Neuronal stem cell (in vitro differentiated cells): ENCODE measurements at places on chromosomes 11 and 22.
A peak's percentile ranks its signal among the peaks of the same experiment; 100 is the strongest.

DNA sequence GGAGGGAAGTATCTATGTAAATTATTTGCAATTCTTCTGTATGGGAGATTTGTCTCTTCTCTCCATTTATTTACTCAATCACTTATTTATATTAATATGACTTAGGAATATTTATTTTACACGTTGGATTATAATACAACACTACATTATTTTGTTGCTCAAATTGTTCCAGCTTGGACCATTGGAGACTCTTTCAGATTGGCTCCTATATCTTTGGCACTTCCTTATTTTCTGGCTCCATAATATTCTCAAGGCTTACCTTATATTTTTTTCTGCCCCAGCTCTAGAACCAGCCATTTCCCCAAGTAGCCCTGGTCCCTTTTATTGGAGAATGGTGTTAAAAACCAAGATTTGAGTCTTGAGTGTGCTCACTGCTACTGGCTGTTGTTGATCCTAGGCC, 101.9 kb downstream of the LRRC32 start:
- H3K36me3 ChIP-seq = no peaks in the 10 kb centered on the region
- H3K4me3 ChIP-seq = no peak overlapping the region
- H3K4me1 ChIP-seq = no peaks in the 10 kb centered on the region
- no peak for DNase-seq
- H3K27me3 ChIP-seq = no peaks in the 10 kb centered on the region
- no peak overlapping the region for H3K27ac ChIP-seq

- no peak for DNase-seq
- H3K36me3 ChIP-seq = peaks cover 20% of the 10 kb centered on the region
- peaks cover 17% of the 10 kb centered on the region for H3K4me1 ChIP-seq
- no peak overlapping the region for H3K27ac ChIP-seq
- peak overlapping the region; percentile 90 for H3K4me3 ChIP-seq
These were observed 546 bp downstream of the DRAP1 start for GRCh38 chr11:65919573-65920371.

DNA sequence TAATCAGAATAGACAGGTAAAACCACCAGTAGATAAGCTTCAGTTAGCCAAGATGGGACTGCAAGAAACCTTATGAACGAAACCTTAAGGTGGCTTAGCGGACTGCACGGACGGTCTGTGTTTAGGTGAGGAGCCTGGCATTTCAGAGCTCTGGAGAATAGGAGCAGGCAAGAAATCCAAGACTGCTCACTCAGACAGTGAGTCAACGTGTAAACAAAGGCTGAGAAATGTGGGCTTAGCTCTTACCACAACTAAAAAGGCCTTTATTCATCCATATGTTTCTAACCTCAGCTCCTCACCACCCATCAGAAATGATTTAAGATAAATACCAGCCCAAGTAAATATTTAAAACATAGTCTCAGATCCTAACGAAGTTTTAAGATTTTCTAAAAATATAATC, 657.7 kb downstream of the OPCML start:
- H3K4me3 ChIP-seq = no peak overlapping the region
- H3K27ac ChIP-seq = no peak overlapping the region
- no peak for DNase-seq
- H3K36me3 ChIP-seq = no peaks in the 10 kb centered on the region
- peaks cover 4% of the 10 kb centered on the region for H3K4me1 ChIP-seq

DNA sequence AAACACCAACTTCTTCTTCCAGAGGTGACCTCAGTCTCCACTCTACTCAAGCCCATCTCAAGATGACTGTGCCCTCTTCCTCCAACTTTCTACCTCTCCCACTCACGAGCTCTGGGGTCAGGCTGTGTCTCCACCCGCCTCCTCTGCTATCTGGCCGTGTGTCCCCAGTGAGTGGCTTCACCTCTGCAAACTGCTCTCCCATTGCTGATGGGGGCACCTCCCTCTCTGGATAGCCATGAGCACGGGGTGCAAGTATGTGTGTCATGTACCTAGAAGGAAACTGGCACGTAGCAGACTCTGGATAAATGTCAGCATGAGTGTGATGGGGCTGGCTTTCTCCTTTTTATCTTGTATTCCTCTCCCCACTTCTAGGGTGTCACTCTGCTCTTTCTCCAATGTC, 18.3 kb upstream of the RAC2 start:
- peaks cover 2% of the 10 kb centered on the region for H3K27me3 ChIP-seq
- no peaks in the 10 kb centered on the region for H3K36me3 ChIP-seq
- no peak overlapping the region for H3K27ac ChIP-seq
- H3K4me3 ChIP-seq = no peak overlapping the region
- DNase-seq = no peak

DNA sequence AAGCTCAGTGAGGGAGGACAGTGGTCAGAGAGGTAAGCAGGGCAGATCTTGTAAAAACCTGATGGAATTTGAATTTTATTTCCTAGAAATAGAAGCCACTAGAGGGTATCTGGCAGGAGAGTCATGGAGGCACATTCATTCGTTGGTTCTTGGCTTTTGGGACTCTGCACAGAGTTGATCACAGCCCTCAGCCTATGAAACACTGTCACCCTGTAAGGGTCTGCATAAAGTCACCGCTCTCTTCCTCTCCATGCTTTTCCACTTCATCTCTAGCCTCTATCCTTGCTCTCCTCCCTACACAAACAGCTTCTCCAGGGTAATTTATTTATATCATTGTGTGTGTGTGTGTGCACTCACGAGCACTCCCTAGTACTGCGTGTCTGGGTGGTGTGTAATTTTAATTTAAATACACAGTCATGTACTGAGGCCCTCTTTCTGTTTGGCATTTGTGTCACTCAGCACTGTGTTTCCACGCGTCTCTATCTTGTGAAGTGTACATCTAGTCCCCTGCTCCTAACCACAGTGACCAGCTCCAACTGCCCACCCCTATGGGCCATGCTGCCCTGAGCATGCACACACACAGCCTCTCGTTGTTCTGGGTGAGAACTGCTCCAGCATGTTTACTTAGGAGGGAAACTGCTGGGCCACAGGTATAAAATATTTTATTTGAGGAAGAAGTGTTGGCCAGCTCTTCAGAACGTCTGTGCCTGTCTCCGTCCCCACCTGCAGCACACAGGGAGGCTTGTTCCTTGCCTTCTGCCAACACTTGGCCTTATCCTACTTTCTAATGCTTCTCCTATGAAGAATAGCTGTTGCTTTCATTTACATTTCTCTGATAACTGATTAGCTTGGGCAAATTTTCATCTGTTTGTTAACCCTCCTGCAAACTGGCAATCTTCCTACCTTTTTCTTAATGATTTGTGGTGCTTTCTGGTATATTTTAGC, 4.5 kb downstream of the KCNQ1OT1 start:
- H3K36me3 ChIP-seq = no peaks in the 10 kb centered on the region
- no peaks in the 10 kb centered on the region for H3K27me3 ChIP-seq
- H3K27ac ChIP-seq = no peak overlapping the region

- H3K36me3 ChIP-seq = no peaks in the 10 kb centered on the region
- no peaks in the 10 kb centered on the region for H3K27me3 ChIP-seq
- H3K4me3 ChIP-seq = no peak overlapping the region
- H3K27ac ChIP-seq = no peak overlapping the region
- no peaks in the 10 kb centered on the region for H3K4me1 ChIP-seq
These were observed 27.9 kb downstream of the CPT1A start for GRCh38 chr11:68813773-68814172.

DNA sequence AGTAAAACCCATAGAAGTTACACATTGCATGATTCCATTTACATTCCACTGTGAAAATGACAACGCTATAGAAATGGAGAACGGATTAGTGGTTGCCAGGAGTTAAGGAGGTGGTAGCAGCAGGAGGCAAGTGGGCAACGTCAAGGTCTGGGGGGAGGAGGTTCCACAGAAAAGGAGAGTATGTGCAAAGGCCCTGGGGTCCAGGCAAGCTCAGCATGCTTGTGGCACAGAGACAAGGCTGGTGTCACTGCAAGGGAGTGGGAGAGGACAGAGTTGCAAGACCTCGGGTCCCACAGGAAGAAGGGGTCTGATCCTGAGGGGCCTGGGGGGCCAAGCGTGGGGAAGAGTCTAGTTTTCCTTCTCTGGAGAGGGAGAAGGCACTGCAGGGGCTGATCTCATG, 240.8 kb downstream of the MN1 start:
- no peak for DNase-seq
- H3K4me1 ChIP-seq = peaks cover 40% of the 10 kb centered on the region
- H3K27ac ChIP-seq = no peak overlapping the region

GRCh38 chr11:130330101-130330684, 15.5 kb upstream of the ZBTB44 start:
- H3K36me3 ChIP-seq = no peaks in the 10 kb centered on the region
- H3K4me1 ChIP-seq = no peaks in the 10 kb centered on the region
- H3K27me3 ChIP-seq = no peaks in the 10 kb centered on the region
- no peak overlapping the region for H3K4me3 ChIP-seq
- H3K27ac ChIP-seq = no peak overlapping the region

DNA sequence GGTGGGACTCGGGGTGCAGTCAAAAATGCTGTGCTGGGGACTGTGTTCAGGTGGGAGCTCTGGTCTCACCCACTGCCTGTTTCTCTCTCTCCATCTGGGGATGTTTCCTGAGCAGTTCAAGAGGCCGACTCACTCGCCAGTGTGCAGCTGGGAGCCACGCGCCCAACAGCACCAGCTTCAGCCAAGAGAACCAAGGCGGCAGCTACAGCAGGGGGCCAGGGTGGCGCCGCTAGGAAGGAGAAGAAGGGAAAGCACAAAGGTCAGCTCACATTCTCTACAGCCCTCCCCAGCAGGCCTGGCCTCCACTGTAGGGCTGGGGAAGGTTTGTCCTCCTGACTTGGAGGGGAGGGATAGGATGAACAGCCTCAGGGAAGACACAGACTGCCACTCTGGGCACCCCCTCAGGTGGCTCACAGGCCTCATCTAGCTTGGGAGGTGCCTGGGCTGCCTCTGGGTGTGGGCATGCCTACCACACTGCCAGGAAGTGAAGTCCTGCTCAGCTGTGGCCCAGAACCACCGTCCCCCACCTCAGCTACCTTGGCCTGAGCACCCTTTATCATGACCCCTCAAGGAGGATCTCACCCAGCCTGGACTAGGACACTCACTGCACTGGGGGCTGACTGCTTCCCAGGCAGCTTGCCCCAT, 13.0 kb downstream of the TUB start:
- H3K27me3 ChIP-seq = no peaks in the 10 kb centered on the region
- H3K36me3 ChIP-seq = peaks cover 36% of the 10 kb centered on the region
- H3K27ac ChIP-seq = no peak overlapping the region
- peaks cover 1% of the 10 kb centered on the region for H3K4me1 ChIP-seq
- DNase-seq = no peak
- H3K4me3 ChIP-seq = no peak overlapping the region

DNA sequence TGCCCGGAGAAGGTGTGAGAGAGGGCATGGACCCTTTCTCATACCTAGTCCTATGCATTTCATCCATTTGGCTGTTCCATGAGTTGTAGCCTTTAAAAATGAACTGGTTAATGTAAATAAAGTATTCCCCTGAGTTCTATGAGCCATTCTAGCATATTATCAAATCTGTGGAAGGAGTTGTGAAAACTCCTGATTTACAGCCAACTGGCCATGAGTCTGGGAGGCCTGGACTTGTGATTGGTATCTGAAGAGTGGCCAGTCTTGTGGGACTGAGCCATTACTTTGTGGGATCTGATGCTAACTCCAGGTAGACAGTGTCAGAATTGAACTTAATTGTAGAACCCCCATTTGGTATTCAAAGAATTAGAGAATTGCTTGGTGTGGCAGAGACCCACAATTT, 48.4 kb downstream of the FAM118A start:
- no peak overlapping the region for H3K4me3 ChIP-seq
- no peak overlapping the region for H3K27ac ChIP-seq
- no peaks in the 10 kb centered on the region for H3K36me3 ChIP-seq
- H3K27me3 ChIP-seq = no peaks in the 10 kb centered on the region

DNA sequence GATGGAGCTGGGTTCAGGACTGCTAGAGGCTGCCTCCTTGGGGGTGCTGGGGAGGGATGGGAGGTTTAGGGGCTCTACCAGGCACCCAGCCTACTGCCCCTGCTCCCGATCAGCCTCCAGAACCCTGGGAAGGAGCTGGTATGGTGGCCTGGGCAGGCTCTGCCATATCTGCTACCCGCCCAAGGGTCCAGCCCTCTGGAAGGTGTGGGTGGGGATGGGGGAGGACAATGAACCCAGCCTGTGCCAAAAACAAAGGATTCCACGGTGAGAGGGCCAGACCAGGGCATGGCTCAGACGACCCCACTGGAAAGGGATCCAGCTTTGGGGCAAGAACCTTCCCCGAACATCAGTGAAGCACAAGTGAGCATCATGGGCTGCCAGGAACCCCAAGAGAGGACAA, 3.0 kb downstream of the CASTOR1 start:
- H3K4me1 ChIP-seq = peaks cover 18% of the 10 kb centered on the region
- H3K4me3 ChIP-seq = no peak overlapping the region
- DNase-seq = no peak
- no peaks in the 10 kb centered on the region for H3K36me3 ChIP-seq
- no peak overlapping the region for H3K27ac ChIP-seq
- H3K27me3 ChIP-seq = no peaks in the 10 kb centered on the region

- H3K27me3 ChIP-seq = no peaks in the 10 kb centered on the region
- H3K4me3 ChIP-seq = no peak overlapping the region
- no peak for DNase-seq
- H3K4me1 ChIP-seq = no peaks in the 10 kb centered on the region
- H3K36me3 ChIP-seq = no peaks in the 10 kb centered on the region
These were observed 9.0 kb upstream of the USP28 start for GRCh38 chr11:113884361-113884836.

- no peak overlapping the region for H3K27ac ChIP-seq
- no peak overlapping the region for H3K4me3 ChIP-seq
- DNase-seq = no peak
- no peaks in the 10 kb centered on the region for H3K36me3 ChIP-seq
These were observed 161.8 kb upstream of the GRK3 start for GRCh38 chr22:25402501-25403283.

- H3K4me1 ChIP-seq = no peaks in the 10 kb centered on the region
- no peak overlapping the region for H3K27ac ChIP-seq
- H3K4me3 ChIP-seq = no peak overlapping the region
- DNase-seq = no peak
These were observed 37.1 kb downstream of the TAF1D start for GRCh38 chr11:93704237-93704636.

- no peak overlapping the region for H3K27ac ChIP-seq
- H3K36me3 ChIP-seq = peaks cover 90% of the 10 kb centered on the region
- H3K27me3 ChIP-seq = no peaks in the 10 kb centered on the region
- DNase-seq = no peak
These were observed 7.0 kb downstream of the GTF2H1 start for GRCh38 chr11:18329196-18329870.

- H3K4me1 ChIP-seq = no peaks in the 10 kb centered on the region
- DNase-seq = peak; percentile 48
- peaks cover 24% of the 10 kb centered on the region for H3K36me3 ChIP-seq
- no peak overlapping the region for H3K27ac ChIP-seq
- H3K27me3 ChIP-seq = no peaks in the 10 kb centered on the region
- H3K4me3 ChIP-seq = no peak overlapping the region
These were observed 17.3 kb downstream of the TRAF6 start for GRCh38 chr11:36492724-36493304.
